ENCODE measurements at places on chromosomes 13 and 19.

DNA sequence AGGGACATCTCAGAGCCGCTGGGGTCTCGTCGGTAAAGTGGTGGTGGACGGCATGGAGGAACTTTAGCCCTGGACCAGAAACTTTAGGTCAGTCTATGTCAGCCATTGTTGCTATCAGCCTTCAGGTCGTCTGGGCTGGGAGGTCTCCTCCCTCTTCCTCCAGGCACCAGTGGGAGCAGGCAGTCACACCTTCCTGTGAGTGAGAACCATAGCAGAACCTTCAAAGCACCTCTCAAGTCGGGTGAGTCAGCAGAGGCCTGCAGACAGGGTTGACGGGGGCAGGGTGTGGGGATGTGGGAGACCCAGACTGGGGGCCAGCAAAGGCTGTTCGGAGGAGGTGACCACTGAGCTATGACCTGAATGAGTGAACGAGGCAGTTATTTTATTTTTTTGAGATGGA is 15.4 kb upstream of the SBNO2 start:
- DNase-seq: no peak

GRCh38 chr13:20583803-20584293 is 16.9 kb downstream of the IFT88 start:
- no peak for DNase-seq

GRCh38 chr19:48330012-48330681 is 4.8 kb downstream of the EMP3 start:
- DNase-seq: peak; percentile 55

DNA sequence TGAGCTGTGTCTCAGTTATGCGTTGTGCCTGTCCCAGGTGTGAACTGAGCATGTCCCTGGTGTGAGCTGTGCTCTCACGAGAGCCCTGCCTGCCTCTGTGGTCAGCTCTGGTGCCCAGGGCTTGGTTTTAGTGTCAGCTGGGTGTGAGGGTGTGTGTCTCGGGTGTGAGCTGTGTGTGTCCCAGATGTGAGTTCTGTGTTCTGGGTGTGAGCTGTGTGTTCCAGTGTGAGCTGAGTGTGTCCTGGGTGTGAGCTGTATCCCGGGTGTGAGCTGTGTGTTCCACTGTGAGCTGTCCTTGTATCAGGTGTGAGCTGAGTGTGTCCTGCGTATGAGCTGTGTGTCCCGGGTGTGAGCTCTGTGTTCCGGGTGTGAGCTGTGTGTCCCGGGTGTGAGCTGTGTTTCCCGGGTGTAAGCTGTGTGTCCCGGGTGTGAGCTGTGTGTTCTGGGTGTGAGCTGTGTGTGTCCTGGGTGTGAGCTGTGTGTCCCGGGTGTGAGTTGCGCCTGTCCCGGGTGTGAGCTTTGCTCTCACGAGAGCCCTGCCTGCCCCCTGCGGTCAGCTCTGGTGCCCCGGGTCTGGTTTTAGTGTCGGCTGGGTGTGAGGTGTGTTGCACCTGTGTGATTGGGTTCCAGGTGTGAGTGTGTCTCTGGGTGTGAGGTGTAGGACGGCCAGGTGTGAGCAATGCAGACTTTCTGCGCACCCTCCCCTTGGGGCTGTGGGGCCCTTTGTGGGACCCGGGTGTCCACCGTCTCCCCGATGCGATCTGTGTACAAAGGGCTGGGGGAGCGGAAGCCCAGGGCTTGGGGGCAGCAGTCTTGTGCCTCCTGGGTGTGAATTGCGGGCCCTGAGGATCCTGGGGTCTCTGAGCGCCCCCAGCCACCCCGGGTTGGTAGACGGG is 7.1 kb upstream of the PEAK3 start:
- DNase-seq: no peak

GRCh38 chr13:91719033-91719432 is 320.6 kb downstream of the GPC5 start:
- DNase-seq: no peak

DNA sequence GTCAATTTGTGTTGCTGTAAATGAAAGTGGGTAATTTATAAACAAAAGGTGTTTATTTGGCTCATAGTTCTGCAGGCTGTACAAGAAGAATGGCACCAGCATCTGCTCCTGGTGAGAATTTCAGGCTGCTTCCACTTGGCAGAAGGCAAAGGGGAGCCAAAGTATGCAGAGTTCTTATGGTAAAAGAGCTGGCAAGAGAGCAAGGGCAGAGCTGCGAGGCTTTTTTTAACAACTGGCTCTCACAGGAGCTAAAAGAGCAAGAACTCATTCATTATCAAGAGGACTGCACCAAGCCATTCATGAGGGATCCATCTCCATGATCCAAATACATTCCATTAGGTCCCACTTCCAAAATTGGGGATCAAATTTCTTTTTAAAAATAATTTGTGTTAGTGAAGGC is 1712.7 kb downstream of the SLITRK5 start:
- DNase-seq: no peak

GRCh38 chr19:41401483-41401882 is 3.9 kb downstream of the BCKDHA start:
- no peak for DNase-seq

GRCh38 chr19:4369888-4370260 is 26.5 kb downstream of the MPND start:
- DNase-seq: no peak

GRCh38 chr19:38073841-38074685 is 150.0 kb downstream of the DPF1 start:
- DNase-seq: no peak

DNA sequence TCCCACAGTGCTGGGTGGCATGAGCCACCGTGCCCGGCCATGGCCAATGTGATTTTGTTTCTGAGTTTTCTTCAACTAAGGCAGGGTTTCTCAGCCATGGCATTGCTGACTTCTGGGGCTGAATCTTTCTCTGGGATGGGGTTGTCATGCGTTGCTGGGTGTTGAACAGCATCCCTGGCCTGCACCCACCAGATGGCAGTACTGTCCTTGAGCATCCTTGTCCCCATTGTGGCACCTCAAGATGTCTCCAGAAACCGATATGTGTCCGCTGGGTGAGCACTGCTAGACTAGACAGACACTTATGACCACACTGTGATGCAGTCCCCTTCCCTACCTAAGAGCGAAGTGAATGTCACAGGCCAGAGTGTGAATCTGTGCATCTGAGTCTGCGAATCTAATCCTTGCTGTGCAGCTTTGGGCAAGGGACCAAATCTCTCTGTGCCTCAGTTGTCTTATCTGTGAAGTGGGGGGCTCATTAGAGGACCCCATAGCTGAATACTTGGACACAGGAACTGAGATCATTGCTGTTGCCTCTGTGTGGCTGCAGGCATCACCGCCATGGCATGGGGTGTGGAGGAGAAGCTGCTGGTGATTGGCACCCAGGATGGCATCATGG is 50.3 kb upstream of the SIN3B start:
- DNase-seq: no peak

GRCh38 chr19:29268103-29268502 is 55.2 kb upstream of the UQCRFS1 start:
- DNase-seq: no peak

DNA sequence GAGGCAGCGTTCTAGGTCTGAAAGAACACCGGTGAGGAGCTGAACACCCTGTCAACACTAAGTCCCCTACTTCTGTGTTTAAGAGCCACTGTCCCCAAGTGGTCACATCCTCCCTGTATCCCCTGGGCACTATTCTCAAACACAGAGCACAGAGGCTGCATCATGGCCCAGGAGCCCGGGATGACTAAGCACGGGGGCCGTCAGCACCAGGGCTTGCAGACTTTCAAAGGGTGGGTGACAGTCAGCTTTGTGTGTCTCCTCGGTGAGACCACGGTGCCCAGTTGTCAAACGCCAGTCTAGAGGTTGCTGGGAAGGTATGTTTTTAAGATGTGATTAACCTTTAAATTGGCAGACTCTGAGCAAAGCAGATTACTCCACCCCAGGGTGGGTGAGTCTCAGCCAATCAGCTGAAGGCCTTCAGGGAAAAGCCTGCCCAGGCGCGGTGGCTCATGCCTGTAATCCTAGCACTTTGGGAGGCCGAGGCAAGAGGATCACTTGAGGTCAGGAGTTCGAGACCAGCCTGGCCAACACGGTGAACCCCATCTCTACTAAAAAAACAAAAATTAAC is 8.0 kb downstream of the MAP2K2 start:
- DNase-seq: no peak

DNA sequence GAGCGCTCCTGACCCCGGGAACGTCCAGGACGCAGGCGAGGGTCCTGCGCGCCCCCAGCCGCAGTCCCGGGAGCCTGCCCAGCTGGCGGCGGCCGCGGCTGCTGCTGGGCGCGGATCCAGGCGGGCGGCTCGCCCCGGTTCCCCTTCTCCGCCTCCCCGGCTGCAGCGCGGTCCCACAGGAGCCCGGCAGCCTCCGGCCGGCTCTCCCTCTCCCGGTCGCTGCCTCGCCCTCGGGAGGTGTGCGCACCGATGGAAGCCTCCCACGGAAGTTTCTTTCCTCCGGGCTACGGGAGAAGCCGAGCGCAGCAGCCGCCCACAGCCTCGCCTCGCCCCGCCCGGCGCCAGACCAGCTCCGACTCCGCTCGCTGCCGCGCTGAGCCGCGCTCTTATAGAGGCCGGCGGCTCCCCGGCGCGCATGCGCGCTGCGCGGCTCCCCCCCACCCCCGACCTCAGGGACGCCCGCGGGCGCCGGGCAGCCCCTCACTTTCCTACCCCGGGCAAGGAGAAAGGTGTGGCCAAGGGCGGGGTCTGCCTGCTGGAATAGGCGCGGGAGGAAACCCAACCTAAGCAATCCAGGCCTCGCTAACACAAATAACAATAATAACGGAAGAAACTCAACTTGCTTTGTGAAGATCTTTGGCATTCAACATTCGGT is at the start of gene SHISA2:
TSS of gene SHISA2 (minus strand) at position 360 of the 655 bp plus-strand sequence. CDS start 1,041 bp downstream, outside the sequence.
- peak; percentile 40 for DNase-seq

DNA sequence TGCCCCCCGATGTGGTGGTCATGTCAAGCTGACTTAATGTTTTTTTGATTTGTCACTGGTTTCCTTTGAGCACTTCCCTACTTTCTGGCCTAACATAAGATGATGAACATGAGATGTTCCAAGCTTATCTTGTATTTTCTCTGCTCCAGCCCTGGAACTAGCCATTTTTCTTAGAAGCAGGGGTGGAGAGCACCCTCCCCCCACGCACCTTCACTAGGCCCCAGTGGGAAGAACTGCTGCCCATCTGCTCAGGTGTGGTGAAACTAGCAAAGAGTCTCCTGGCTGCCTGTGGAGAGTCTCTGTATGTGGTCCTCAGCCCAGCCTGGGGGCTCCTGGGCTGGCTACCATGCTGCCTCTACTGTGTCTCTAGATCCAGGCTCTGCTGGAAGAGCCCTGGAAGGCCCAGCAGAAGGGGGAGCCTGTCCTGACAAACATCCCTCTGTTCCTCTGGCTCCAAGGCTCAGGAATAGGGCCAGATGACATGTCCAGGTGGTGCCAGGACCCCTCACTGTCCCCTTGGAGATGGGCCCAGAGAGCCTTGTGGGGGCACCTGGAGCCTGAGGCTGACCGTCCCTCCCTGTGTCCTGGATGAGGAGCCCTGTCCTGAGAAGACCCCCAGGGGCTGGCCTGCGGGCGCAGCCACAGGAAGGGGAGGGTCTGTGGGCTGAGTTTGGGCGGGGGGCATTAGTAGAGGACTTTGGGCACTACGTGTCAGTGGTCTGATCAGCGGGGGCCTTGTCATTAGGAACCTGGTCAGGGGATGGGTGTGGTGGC is 4.8 kb upstream of the ZNF14 start:
- DNase-seq: no peak

DNA sequence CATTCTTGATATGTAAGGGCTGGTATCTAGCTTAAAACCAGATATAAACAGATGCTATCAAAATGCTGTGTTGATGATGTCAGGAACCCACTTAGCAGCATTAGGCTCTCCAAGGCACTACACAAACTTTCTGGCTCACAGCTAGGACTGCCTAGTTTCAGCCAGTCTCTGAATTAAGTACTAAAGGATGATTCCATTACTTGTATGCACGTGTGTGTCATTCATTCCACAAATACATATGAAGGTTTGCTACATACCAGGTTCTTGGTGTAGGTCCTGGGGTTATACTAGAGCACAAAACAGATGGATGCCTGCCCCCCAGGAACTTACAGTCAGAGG is 151.5 kb downstream of the RGCC start:
- no peak for DNase-seq

GRCh38 chr19:38870612-38871011 is 7.5 kb downstream of the RINL start:
- no peak for DNase-seq

DNA sequence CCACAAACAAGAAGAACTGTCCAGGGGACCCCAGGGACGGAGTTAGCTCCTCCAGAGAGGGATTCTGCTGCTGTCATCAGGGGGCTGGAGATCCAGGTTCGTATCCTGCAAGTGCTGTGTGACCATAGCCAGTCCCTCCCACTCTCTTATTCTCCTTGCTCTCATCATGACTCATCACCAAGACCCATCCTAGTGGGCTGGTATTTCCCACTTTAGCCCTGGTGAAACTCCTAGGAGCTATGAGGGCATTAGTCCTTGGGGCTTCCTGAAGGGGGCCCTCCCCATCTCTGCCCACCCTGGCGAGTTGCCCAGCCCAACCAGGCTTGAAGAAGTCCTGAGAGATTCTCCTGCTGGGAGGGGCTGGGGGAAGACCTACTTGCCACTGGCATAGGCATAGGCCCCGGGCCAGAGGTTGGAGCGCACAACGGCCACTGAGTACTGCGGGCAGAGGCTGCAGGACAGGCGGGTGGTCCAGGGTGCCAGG is 7.5 kb upstream of the DMWD start:
- DNase-seq: no peak

GRCh38 chr13:93959796-93960533 is 519.5 kb downstream of the DCT start:
- DNase-seq: no peak

DNA sequence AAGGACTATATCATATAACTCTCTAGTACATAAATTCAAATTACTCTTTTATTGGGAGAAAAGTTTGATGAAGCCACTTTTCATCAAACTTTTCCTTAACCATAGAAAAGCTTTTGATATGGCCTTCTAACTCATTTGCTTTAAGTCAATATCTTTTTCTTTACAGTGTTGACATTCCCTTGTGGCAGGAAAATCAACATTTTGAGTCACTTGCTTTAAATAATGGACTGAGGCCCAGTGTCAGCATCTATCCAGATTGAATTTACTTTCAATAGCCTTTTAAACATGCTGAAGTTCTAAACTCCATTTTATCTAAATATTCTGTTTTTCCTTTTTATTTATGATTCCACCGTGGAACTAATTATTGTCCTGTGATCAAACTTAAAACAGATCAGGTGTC is 62.7 kb downstream of the PCDH9 start:
- DNase-seq: no peak

DNA sequence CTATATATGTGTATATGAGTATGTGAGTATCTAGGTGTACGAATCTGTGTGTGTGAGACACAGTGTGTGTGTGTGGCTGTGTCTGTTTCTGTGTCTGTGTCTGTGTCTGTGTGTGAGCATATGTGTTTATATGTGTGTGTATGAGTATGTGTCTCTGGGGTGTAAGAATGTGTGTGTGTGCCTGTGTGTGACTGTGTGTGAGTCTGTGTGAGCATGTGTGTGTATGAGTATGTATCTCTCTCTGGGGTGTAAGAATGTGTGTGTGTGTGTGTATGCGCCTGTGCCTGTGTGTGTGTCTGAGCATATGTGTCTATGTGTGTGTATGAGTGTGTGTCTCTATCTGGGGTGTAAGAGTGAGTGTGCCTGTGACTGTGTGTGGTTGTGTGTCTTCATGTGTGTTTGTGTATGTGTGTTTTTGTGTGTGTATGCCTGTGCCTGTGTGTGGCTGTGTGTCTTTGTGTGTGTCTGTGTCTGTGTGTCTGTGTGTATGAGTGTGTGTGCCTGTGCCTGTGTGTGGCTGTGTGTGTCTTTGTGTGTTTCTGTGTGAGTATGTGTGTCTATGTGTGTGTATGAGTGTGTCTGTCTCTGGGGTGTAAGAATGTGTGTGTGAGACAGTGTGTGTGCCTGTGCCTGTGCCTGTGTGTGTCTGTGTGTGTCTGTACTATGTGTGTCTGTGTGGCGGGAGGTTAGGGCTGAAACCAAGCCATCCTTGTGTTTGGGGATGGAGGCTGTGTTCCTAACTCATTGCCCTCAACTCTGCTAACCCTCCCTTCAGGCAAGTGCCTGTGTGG is 11.2 kb downstream of the AXL start:
- no peak for DNase-seq

Measured in progenitor cell of endocrine pancreas (in vitro differentiated cells).